ENCODE measurements at places on chromosomes 6 and 20.

DNA sequence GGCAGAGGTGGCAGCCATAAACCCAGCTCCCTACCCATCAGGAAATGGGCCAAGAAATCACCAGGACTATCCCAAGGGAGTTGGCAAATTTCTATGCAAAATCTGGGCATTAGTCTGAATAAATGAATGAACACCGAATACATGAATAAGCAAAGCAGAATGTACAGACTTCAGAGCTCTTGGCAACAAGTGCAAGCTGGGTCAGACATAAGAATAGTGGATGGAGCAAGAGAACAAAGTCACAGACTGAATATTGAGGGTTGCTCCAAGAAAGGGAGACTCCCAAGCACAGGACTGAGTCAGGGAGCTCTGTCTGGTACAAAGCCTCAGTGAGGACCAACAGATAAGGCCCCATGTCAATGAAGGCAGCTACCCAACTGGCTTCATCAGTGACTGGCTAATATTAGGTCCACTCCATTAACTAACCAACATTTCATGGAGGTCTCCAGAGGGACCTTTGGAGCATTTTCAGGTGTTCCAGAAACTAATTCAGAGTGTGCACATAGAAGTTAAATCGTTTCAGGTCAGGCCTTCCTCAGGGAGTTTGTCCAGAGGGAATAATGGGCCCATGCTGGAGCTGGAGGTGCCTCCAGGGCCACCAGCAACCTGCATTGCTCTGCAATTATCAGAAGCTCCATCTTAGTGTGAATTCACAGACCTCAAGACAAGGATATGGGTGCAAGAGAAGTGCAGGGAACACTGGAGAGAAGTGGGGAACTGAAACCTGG lies 191.5 kb upstream of the RALGAPA2 start:
- no peak for DNase-seq

DNA sequence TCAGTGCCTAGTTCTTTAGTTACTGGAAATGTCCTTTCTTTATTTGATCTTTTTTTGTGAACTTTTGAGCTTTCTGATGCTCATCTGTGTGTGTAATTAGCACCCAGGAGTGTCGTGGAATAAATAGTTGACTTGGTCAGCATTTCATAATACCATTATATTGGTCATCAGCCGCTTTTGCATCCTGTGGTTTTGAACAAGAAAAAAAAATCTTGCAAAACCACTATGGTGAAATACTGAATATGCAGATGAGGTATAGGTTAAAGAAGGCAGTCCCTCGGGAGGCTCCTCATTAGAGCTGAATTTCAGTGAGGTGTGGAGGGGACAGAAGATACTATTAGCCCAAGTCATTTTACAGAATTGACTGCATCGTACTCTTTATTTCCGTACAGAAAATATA lies 90.1 kb downstream of the FOXO3 start:
- peak; percentile 5 for DNase-seq

GRCh38 chr6:23620911-23621401 lies 505.1 kb upstream of the NRSN1 start:
- no peak for DNase-seq

GRCh38 chr6:122569230-122569771 lies 40.9 kb upstream of the PKIB start:
- no peak for DNase-seq

Measured in SIG-M5 (cell line).